Neural progenitor cell (in vitro differentiated cells): ENCODE measurements at places on chromosomes 12 and 14. TPM values are rescaled to one million over a fixed set of nuclear protein-coding genes. Genes with fewer than 3 reads are reported as not detected.

DNA sequence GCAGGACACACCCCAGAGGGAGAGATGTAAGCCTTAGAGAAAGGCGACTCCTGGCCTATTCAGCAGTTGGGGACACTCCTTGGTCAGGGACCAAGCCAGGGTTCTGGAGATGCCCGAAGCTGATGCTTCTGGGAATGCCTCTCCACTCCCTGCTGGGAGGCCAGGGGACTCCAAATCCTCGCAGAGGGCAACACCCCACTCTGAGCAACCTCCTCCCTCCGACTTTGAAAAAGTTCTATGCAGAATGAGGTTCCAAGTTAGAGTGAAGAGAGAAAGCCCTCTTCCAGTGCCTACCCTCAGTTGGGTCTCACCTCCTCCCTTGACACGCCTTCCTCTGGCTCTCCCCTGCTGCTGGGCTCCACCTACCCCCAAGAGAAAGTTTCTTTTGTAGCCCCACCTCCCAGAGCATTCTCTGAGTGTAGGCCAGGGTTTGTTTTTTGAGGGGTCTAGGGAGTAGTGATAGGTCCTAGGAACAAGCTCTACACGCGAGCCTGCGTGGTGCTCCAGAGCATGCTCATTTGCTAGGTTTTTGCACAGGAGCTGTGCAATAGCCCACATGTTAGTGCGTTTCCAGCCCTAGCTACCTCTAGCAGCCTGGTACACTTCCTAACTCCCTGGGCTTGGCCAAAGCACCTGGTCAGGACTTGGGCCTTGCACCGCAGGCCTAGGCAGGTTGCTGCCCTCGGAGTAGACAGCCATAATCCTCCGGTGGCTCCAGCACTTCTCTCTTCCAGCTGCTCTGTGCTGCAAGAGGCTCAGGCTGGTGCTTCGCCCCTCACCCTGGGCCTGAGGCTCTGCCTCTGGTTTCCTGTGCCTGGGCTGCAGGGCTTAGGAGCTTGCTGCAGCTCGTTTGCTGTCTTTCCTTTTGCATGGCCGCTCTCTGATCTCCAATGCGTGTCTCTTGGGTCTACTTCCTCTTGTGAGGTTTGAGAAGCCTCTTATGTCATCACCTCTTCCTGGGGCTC lies 590 bp upstream of the CEBPE start:
- H3K27me3 ChIP-seq = no peaks in the 10 kb centered on the region
- H3K36me3 ChIP-seq = no peaks in the 10 kb centered on the region
- H3K4me1 ChIP-seq = peaks cover 18% of the 10 kb centered on the region
- H3K27ac ChIP-seq = peak overlapping the region; percentile 29
- no peak overlapping the region for H3K4me3 ChIP-seq

DNA sequence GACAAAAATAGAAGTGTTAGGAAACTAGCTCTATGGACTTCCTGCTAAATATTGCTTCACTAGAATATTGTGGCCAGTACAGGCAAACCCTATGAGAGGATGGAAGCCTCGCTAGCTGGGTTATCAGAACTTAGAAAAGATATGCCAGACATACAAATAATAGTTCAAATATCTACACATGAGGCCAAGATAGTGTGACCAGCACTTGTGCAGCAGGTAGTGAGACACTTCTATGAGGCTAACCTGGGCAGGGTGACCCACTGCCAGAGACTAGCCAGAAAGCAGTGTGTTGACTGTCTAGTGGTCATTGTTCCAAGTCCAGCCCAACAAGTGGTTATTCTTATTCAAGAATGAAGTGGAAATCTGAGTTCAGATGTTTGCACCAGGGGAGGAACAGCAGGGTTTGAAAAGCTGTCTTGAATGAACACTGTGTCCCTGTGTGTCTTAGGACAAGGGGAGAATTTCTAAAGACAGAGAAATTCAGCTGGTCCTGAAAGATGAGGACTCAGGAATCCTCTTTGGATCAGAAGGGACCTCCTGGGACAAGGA lies 16.3 kb downstream of the TSPAN8 start:
- H3K4me3 ChIP-seq = no peak overlapping the region
- H3K27me3 ChIP-seq = no peaks in the 10 kb centered on the region
- H3K27ac ChIP-seq = no peak overlapping the region
- peaks cover 12% of the 10 kb centered on the region for H3K4me1 ChIP-seq
- DNase-seq = no peak

- DNase-seq = peak; percentile 64
- H3K4me1 ChIP-seq = peaks cover 5% of the 10 kb centered on the region
- peak overlapping the region; percentile 56 for H3K27ac ChIP-seq
Observed at GRCh38 chr12:101407049-101407435, 530 bp downstream of the ARL1 start.

DNA sequence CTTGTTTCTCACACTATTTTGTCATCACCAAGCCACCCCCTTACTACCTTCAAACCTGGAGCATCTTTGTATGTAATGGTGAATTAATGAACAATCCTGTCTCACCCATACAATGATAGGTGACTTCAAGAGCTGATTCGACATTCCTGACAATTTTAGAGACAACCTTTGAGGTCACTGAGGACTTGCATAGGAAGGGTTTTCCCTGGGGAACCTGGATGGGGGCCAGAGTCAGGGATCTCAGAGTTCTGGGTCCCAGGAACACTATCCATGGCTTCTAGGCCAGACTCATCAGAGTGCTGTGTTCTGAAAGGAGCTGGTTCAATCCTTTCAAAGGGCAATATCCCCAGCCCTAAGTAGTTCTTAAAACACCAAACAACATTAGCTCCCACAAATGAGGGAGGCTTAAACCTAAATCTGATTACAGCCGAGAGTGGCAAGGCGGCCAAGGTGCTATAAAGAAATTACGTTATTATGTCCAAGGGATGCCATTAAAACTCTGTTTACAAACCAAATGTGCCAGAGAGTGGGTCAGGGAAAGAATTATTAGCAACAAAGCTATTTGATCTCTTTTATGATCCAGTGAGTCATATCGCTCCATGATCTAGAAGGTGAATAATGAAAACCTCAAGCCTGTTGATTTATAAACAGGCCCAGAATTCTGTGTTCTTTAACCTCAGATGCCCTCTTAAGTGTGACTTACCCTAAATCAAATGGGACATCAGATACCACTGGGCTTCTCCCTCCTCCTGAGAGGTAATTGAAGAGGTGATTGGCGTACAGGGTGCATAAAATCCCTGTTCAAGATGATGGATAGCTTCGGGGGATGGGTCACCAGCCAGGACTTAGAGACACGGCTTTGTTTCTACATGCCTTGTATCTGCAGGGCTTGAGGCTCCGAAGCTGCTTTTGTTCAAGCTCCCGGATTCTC lies 230.2 kb upstream of the TBX3 start:
- H3K4me3 ChIP-seq = no peak overlapping the region
- DNase-seq = peak; percentile 65
- H3K4me1 ChIP-seq = peaks cover 12% of the 10 kb centered on the region
- no peak overlapping the region for H3K27ac ChIP-seq
- H3K36me3 ChIP-seq = no peaks in the 10 kb centered on the region

DNA sequence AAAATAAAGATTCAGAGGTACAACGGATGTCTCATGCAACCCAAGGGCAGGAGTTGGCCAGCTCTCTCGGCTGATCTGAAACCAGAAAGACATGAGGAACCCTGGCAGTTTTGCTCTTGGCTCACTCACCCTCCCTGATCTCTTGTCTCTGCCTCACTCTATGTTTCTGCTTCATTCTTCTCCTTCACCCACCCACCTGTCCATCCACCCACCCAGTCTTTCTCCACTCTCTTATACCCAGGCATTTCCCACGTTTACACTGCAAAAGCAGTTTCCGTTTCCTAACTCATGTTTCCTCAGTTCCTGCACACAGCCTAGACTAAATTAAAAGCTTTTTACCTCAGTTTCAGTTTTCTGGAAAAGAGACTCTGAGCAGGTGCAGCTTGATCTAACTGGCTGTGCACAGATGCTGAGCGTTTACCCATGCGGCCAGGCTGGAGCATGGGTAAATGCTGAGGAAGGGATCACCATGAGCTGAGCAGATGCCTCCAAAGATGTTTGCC lies 157.6 kb downstream of the PRKCH start:
- H3K27me3 ChIP-seq = no peaks in the 10 kb centered on the region
- H3K4me3 ChIP-seq = no peak overlapping the region
- no peak overlapping the region for H3K27ac ChIP-seq
- no peaks in the 10 kb centered on the region for H3K36me3 ChIP-seq
- H3K4me1 ChIP-seq = no peaks in the 10 kb centered on the region

DNA sequence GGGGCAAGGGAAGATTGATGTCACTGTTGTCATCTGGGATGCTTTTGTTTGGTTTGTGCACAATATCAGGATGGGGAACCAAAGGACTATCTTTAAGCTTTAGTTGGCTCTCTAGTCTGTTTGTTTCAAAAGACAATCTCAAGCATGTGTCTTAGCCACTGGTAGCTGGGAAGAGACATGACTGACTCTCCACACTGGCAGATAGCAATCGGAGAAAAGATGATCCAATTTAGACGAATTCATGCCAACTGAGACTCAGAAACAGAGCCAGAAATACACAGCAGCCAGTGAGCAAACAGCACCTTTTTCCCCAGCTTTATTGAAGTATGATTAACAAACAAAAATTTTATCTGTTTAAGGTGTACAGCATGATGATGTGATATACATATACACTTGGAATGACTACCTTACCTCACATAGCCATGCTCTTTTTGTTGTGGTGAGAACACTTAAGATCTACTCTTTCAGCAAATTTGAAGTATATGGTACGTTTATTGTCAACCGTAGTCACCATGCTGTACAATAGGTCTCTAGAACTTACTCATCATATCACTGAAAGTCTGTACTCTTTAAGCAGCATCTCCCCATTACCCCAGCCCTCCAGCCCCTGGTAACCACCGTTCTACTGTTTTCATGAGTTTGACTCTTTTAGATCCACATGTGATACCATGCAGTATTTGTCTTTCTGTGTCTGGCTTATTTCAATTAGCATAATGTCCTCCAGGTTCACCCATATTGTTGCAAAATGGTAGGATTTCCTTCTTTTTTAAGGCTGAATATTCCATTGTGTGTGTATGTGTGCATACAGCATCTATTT lies 50.6 kb downstream of the DUSP16 start:
- H3K4me1 ChIP-seq = peaks cover 11% of the 10 kb centered on the region
- no peak overlapping the region for H3K27ac ChIP-seq
- DNase-seq = no peak
- no peak overlapping the region for H3K4me3 ChIP-seq
- H3K36me3 ChIP-seq = no peaks in the 10 kb centered on the region
- no peaks in the 10 kb centered on the region for H3K27me3 ChIP-seq

DNA sequence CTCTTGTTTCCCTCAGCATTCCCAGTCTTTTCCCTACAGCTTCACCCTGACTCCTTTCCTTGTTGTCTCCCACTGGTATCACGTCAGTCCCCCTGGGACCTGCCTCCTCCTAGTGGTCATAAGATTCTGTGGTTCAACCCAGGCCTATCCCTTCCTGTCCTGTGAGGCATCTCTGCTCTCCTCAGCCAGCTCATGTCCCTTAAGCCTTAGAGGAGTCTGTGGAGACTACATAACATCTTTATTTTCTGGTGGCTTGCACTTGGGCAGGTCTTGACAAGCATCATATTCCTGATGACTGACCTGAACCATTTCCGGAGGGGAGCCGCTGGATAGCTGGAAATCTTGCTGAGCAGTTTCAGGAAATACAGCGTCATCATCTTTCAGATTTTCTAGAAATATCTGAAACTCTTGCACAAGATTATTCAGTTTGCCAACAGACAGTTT lies 688 bp downstream of the C12orf71 start:
- H3K36me3 ChIP-seq = no peaks in the 10 kb centered on the region
- H3K4me3 ChIP-seq = no peak overlapping the region
- peak; percentile 21 for DNase-seq
- no peak overlapping the region for H3K27ac ChIP-seq

Gene METTL17
- total RNA-seq = 126 and 155 TPM in 2 replicates

Gene AKAP6
- 3.7 and 7.3 TPM in 2 replicates for total RNA-seq

Gene ACOT4
- 0.65 TPM in 1 of 2 replicates, not detected in the other for total RNA-seq

Gene TMED10
- 176 and 220 TPM in 2 replicates for total RNA-seq

DNA sequence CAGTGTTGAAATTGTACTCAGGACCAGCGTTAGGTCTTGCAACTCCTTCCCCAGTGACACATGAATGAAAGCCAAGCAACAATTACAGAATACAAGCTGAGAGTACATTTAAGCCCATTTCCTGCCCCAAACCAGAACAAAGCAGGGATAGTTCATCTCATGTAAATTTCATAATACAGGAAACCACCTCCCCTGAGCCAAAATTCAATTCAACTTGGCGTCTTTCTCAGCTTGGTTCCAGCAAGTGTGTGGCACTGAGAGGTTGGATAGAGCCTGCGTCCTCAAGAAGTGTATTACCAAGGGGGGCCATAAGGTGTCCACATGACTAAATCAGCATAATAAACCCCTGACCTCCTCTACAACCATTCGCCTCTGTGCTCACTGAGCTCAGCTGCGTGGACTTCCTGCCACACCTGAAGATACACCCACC lies 278.9 kb upstream of the CRY1 start:
- no peak overlapping the region for H3K4me3 ChIP-seq
- no peak for DNase-seq
- no peaks in the 10 kb centered on the region for H3K27me3 ChIP-seq
- H3K27ac ChIP-seq = no peak overlapping the region

Gene EPYC
- not detected in 2 replicates for total RNA-seq

Gene CCDC184
- 0.28 and 1.1 TPM in 2 replicates for total RNA-seq

- no peak overlapping the region for H3K27ac ChIP-seq
- no peak for DNase-seq
- H3K4me1 ChIP-seq = no peaks in the 10 kb centered on the region
- no peaks in the 10 kb centered on the region for H3K27me3 ChIP-seq
Observed at GRCh38 chr12:127178052-127178451, 1088.9 kb upstream of the TMEM132C start.

Gene RNU7-1
- total RNA-seq = not detected in 2 replicates

Gene DCN
- total RNA-seq = not detected in 2 replicates

Gene RBP5
- total RNA-seq = not detected in 2 replicates

Gene ATXN3
- 39.7 and 76.6 TPM in 2 replicates for total RNA-seq

Gene CDH24
- total RNA-seq = 15.0 and 35.9 TPM in 2 replicates

Gene PIK3C2G
- not detected in 2 replicates for total RNA-seq

Gene BEST3
- total RNA-seq = not detected in 2 replicates

- DNase-seq = peak; percentile 80
- no peaks in the 10 kb centered on the region for H3K36me3 ChIP-seq
Observed at GRCh38 chr12:122870867-122871664, 24.9 kb downstream of the VPS37B start.

DNA sequence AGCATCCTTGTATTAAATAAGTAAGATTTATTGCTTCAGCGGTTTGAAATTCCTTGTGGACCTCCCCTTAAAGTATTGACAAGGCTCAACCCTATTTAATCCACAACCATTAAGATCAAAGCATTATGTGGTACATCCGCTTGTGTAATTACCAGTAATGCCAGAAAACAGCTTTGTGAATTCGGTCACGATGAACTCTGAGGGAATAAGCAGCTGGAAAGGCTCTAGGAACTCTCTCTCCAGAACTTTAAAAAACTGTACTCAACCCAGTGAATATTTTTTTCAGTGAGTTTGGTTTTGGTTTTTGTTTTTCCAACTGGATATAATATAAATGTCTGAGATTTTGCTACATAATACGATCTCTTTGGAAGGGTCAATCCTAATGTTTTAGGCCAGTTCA lies 49.3 kb upstream of the DIO2 start:
- DNase-seq = no peak
- no peaks in the 10 kb centered on the region for H3K27me3 ChIP-seq
- H3K4me1 ChIP-seq = no peaks in the 10 kb centered on the region
- H3K36me3 ChIP-seq = no peaks in the 10 kb centered on the region
